ENCODE measurements at places on chromosomes 6 and 20. TPM values are rescaled to one million over a fixed set of nuclear protein-coding genes. Genes with fewer than 3 reads are reported as not detected.

DNA sequence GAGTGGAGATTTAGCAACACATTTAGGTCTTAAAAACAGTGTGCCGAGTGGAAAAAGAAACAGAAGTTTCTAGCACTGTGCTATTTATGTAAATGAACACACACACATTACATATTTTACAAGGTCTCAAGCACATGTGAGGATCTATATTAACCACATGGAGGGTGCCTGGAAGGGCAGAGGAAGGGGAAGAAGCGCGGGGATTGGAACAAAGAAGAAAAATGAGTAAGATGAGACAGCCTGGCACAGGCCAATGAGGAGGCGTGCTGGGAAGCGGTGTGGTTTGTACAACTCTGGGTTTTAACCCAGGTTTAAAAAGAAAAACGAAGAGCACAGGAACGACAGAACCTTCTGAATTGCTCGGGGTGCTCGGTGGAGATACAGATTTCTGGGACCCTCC lies 5.7 kb downstream of the KCNG1 start:
- H3K36me3 ChIP-seq = no peaks in the 10 kb centered on the region
- peaks cover under 1% of the 10 kb centered on the region for H3K27me3 ChIP-seq
- DNase-seq = no peak
- H3K4me1 ChIP-seq = no peaks in the 10 kb centered on the region

DNA sequence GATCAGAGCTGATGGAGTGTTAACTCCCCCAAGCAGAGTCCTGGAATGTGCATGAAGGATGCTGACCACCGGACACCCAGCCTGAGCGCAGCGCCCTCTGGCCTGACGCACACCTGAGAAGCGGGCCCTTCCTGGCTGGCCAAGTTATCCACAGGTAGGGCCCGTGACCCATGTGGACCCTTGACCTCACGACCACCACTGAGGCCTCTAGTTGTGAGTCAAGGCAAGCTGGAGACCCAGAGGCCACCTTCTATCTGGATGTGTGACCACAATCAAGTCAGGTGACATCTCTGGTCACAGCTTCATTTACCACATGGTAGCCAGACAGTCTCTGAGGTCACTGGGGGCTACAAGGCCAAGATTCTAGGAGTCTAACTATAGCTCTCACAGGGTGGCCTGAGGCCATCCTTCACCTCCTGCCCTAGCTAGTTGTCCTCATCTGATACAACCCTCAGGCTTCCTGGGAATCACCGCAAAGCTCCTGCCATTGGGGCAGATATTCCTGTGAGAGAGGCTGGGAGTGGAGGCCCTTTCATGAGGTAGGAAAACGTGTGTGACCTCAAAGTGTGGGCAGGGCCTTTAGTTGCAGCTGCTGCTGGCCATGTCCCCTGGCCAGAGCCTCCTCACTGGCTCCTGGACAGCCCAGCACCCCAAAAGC lies 53.1 kb downstream of the DSTN start:
- H3K4me1 ChIP-seq = peaks cover 2% of the 10 kb centered on the region
- peaks cover 84% of the 10 kb centered on the region for H3K36me3 ChIP-seq
- peak; percentile 2 for DNase-seq
- no peak overlapping the region for H3K27ac ChIP-seq

- H3K27ac ChIP-seq = no peak overlapping the region
- no peaks in the 10 kb centered on the region for H3K27me3 ChIP-seq
- H3K4me3 ChIP-seq = no peak overlapping the region
These were observed 46.1 kb downstream of the POU3F2 start for GRCh38 chr6:98880486-98880885.

Gene BPIFA1
- total RNA-seq = not detected

Gene PROKR2
- total RNA-seq = not detected
